Mesendoderm (in vitro differentiated cells): ENCODE measurements at places on chromosomes 4 and X.

- H3K36me3 ChIP-seq = no peaks in the 10 kb centered on the region
- H3K27ac ChIP-seq = no peak overlapping the region
- H3K4me3 ChIP-seq = no peak overlapping the region
- no peaks in the 10 kb centered on the region for H3K27me3 ChIP-seq
Measured at GRCh38 chr4:179372746-179373145, 1930.5 kb upstream of the AGA start.

GRCh38 chr4:56976837-56977320 is 527 bp downstream of the NOA1 start:
- H3K36me3 ChIP-seq = peaks cover 7% of the 10 kb centered on the region
- peak; percentile 72 for DNase-seq
- no peaks in the 10 kb centered on the region for H3K27me3 ChIP-seq

GRCh38 chr4:37995981-37996775 is 36.0 kb downstream of the PTTG2 start:
- no peak for DNase-seq
- H3K4me3 ChIP-seq = no peak overlapping the region
- H3K4me1 ChIP-seq = peaks cover 19% of the 10 kb centered on the region

DNA sequence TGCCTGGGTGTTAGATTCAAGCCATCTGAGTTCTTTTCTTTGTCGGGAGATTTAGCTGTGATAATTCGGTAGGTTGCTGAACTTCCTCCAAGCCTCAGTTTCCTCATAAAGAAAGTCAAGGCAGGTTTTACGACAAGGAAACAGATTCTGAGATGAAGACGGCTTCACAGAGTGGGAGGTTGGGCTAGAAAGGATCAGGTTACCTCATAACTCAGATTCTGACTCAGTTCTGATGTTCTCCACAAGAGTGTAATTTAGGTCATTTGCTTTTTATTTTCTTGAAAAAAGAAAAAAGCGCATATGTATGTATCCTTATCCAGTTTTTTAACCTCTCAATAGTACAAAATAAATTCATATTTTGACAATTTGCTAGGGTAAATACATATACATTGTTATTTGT is 47.2 kb upstream of the ELOVL6 start:
- no peaks in the 10 kb centered on the region for H3K36me3 ChIP-seq
- no peak overlapping the region for H3K27ac ChIP-seq
- no peak overlapping the region for H3K4me3 ChIP-seq
- H3K4me1 ChIP-seq = no peaks in the 10 kb centered on the region

DNA sequence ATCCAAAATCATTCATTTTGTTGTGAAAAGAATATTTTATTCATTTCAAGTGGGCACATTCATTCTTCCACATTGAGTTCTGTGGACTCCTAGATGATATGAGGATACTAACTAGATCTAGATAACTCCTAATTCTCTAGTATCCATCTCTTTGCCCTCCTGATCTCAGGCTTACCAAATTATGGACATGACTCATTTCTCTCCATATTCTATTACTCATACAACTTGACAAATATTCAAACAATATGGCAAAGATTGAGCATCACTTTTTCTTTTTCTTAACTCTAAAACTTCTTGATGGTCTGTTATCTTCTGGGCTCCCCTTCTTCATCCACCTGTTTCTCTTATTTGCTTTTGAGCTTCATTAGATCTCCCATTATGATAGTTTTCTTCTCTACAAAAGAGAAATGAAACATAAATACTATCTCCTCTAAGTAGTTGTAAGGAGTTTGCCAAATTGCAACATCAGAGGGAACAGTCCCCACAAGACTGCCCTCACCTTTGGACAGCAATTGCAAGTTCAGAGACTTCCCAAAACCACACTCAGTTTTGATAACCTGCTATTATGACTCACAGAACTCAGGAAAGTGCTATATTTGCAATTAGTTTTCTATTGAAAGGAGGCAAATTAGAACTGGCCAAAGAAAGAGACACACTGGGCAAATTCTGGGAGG is 422.9 kb downstream of the SPRY1 start:
- no peak for DNase-seq
- H3K4me3 ChIP-seq = no peak overlapping the region
- H3K27me3 ChIP-seq = no peaks in the 10 kb centered on the region

DNA sequence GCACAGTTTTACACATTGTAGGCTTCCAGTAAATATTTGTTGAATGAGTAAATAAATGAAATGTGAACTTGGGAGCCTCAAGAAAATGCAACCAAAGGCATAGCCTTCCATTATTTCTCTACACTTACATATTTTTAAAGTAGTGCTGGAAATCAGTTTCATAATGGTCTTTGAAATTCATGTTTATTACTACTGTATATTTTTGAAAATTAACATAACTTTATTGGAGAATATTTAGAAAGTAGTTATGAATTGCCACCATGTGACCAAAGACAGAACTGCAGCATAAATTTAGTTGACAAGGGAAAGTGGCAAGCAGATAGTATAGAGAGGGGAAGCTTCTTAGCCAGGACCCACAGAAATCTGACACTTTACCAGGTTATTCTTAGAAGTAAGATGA is 6.4 kb downstream of the TCEAL8 start:
- H3K27ac ChIP-seq = no peak overlapping the region
- no peak overlapping the region for H3K4me3 ChIP-seq
- no peaks in the 10 kb centered on the region for H3K4me1 ChIP-seq
- no peaks in the 10 kb centered on the region for H3K27me3 ChIP-seq
- DNase-seq = no peak

DNA sequence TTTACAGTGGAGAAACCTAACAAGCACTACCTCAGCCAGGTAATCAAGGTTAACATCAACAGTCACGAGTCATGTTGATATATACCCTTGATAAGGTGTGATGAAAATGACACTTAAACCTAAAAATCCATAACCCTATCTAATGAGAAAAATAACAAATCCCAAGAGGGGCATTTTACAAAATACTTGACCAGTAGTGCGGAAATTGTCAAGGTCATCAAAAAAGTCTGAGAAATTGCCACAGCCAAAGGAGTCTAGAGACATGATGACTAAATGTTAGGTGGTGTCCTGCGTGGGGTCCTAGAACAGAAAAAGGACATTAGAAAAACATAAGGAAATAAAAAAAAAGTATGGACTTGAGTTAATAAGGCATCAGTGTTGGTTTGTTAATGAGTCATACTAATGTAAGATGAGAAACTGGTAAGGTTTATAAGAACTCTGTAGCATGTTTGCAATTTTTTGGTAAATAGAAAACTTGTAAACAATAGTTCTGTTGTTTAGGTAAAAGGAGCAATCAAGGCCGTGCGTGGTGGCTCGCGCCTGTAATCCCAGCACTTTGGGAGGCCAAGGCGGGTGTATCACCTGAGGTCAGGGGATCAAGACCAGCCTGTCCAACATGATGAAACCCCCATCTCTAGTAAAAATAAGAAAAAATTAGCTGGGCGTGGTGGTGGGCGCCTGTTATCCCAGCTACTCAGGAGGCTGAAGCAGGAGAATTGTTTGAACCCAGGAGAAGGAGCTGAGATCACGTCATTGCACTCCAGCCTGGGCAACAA is 2.9 kb downstream of the RPL36A start:
- DNase-seq = no peak
- peaks cover 3% of the 10 kb centered on the region for H3K36me3 ChIP-seq
- H3K27ac ChIP-seq = no peak overlapping the region
- no peaks in the 10 kb centered on the region for H3K4me1 ChIP-seq
- H3K27me3 ChIP-seq = no peaks in the 10 kb centered on the region

- no peak for DNase-seq
- H3K27me3 ChIP-seq = no peaks in the 10 kb centered on the region
- no peak overlapping the region for H3K27ac ChIP-seq
Measured at GRCh38 chr4:94488670-94489069, 36.9 kb downstream of the PDLIM5 start.

GRCh38 chr4:48064349-48064748 is 47.8 kb downstream of the NIPAL1 start:
- H3K27ac ChIP-seq = no peak overlapping the region
- no peaks in the 10 kb centered on the region for H3K36me3 ChIP-seq
- no peaks in the 10 kb centered on the region for H3K27me3 ChIP-seq
- H3K4me1 ChIP-seq = no peaks in the 10 kb centered on the region
- DNase-seq = no peak

DNA sequence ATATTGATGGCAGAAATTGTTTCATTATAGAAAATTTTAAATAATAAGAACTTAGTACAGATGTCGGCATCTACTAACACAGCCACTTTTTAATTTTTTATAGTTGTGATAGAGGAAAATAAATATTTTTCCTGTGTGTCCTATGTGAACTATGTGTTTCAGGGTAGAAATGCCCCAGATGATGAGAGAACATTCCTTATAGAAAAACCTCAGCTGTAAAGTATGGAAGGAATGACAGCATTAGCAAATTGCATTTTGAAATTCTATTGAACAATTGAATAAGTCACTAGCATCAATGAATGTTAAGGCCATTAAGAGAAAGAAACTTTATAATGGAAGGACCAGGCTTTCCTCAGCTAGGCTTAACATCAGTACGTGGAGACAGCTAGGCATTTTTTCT is 149.2 kb downstream of the CFAP299 start:
- H3K27ac ChIP-seq = no peak overlapping the region
- H3K4me3 ChIP-seq = no peak overlapping the region
- DNase-seq = no peak
- H3K27me3 ChIP-seq = no peaks in the 10 kb centered on the region

- DNase-seq = no peak
- H3K36me3 ChIP-seq = no peaks in the 10 kb centered on the region
- no peaks in the 10 kb centered on the region for H3K4me1 ChIP-seq
- H3K4me3 ChIP-seq = no peak overlapping the region
- H3K27ac ChIP-seq = no peak overlapping the region
Measured at GRCh38 chr4:71396382-71396781, 57.6 kb downstream of the SLC4A4 start.

- no peaks in the 10 kb centered on the region for H3K27me3 ChIP-seq
- no peaks in the 10 kb centered on the region for H3K36me3 ChIP-seq
- no peak overlapping the region for H3K4me3 ChIP-seq
Measured at GRCh38 chr4:7294176-7294756, 101.9 kb downstream of the SORCS2 start.

DNA sequence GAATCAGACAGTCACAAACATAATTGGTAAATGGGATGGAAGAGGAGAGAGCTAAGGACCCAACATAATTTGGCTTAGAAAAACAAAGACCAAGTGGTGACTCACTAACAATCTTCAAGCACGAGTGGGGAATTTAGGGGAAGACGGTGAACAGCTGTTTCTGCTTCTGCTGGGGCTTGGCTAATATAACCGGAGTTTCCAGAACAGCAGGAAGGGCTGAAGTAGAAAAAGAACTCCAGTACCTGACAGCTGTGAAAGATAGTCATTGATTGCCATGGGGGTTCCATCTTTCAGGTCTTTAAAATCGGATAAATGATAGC is 290.9 kb upstream of the LDB2 start:
- no peak for DNase-seq
- H3K27me3 ChIP-seq = no peaks in the 10 kb centered on the region
- no peak overlapping the region for H3K4me3 ChIP-seq
- no peak overlapping the region for H3K27ac ChIP-seq
- no peaks in the 10 kb centered on the region for H3K36me3 ChIP-seq

- DNase-seq = no peak
- H3K36me3 ChIP-seq = no peaks in the 10 kb centered on the region
- no peak overlapping the region for H3K27ac ChIP-seq
- H3K4me1 ChIP-seq = no peaks in the 10 kb centered on the region
- H3K27me3 ChIP-seq = no peaks in the 10 kb centered on the region
Measured at GRCh38 chr4:94486372-94486801, 34.6 kb downstream of the PDLIM5 start.

- DNase-seq = no peak
- no peak overlapping the region for H3K27ac ChIP-seq
- H3K36me3 ChIP-seq = no peaks in the 10 kb centered on the region
- no peak overlapping the region for H3K4me3 ChIP-seq
- H3K4me1 ChIP-seq = no peaks in the 10 kb centered on the region
Measured at GRCh38 chr4:53141308-53141707, 224.6 kb downstream of the SCFD2 start.

DNA sequence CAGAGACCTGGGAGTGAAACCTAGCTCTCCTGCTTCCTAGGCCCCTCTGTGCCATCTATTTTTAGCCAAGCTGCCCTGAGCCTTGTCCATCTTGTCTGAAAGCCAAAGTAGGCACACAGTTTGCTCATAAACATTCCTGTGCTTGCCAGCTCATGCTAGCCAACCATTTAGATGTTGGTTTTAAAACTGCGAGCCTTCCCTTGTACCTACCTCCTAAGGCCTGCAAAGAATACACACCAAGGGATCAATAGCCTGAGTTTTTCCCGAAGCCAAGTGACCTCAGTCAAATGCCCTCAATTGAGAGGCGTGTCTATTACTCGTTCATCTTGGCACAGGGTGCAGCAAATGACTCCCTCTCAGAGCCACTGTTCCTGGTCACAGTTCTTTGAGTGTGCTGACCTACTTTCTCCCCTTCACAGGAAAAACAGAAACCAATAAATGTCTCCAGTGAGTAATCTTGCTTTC is 48.5 kb downstream of the ZCCHC12 start:
- no peak for DNase-seq
- no peak overlapping the region for H3K4me3 ChIP-seq
- H3K27me3 ChIP-seq = no peaks in the 10 kb centered on the region

- H3K27ac ChIP-seq = peak within 1 kb of the TSS; percentile 41
- H3K4me1 ChIP-seq = peaks cover 4% of the 10 kb centered on the region
- H3K4me3 ChIP-seq = peak within 1 kb of the TSS; percentile 86
Measured at GRCh38 chr4:137531986-137532868, at the start of gene PCDH18. PCDH18 (minus strand) TSS chr4:137532494; CDS start chr4:137532088, 406 bp downstream.

DNA sequence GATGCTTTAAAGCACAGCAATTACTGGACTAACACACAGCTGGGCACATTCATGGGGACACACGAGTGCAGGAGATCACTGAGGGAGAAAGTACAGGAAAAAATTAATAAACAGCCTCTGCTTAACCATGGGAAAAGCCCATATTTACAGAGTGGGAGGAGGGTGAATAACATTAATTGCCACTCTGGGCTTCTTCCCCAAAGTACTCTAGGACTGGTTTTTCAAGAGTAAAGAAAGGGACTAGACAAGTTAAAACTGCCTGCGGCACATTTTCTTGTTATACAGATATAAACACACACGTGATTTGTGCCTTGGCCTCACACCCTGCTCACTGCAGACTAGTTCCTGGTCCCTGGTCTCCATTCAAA is 179.7 kb upstream of the TET2 start:
- H3K4me1 ChIP-seq = no peaks in the 10 kb centered on the region
- H3K27me3 ChIP-seq = no peaks in the 10 kb centered on the region
- H3K4me3 ChIP-seq = no peak overlapping the region
- DNase-seq = no peak

- no peaks in the 10 kb centered on the region for H3K4me1 ChIP-seq
- no peaks in the 10 kb centered on the region for H3K27me3 ChIP-seq
- no peak for DNase-seq
- H3K27ac ChIP-seq = no peak overlapping the region
- no peaks in the 10 kb centered on the region for H3K36me3 ChIP-seq
- H3K4me3 ChIP-seq = no peak overlapping the region
Measured at GRCh38 chrX:11504234-11504633, 161.5 kb downstream of the ARHGAP6 start.

- H3K4me3 ChIP-seq = no peak overlapping the region
- H3K27ac ChIP-seq = no peak overlapping the region
- no peaks in the 10 kb centered on the region for H3K4me1 ChIP-seq
- DNase-seq = no peak
Measured at GRCh38 chr4:113537203-113537602, 224.3 kb downstream of the CAMK2D start.
